NCI-H2107 (cell line): ENCODE measurements at places on chromosomes 5 and 9.

DNA sequence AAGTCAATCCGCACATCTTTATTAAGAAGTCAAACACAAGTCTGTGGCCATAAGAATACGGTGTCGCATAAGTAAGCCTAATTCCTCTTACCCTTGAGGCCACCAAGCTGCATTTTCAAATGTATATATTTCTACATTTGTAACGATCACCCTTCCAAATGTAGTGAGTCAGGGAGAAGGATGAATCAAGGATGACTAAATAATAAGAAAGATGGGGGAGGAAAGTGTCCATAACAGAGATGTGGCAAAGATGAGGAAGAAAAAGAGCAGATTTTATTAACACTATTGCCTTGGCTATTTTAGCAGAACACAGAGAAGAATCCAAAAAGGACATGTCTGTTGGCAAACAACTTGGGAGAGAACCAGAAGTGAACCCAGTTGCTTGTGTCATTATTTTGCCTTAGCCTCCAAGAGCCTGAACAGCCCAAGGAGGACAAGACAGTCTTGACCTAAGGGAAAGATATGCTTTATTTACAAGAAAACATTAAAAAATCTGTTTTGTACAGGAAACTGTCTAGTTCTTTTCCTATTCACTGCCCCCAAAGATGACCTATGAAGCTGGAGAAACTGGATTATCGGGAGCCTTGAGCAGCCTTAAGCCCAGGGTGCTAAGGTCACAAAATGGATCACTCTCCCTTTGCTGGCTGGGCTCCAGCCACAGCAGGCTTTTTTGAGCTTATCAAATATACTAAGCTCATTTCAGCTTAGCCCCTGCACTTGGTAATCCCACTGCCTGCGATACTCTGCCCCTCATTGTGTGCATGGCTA is 101.5 kb downstream of the PLCXD3 start:
- DNase-seq = no peak

DNA sequence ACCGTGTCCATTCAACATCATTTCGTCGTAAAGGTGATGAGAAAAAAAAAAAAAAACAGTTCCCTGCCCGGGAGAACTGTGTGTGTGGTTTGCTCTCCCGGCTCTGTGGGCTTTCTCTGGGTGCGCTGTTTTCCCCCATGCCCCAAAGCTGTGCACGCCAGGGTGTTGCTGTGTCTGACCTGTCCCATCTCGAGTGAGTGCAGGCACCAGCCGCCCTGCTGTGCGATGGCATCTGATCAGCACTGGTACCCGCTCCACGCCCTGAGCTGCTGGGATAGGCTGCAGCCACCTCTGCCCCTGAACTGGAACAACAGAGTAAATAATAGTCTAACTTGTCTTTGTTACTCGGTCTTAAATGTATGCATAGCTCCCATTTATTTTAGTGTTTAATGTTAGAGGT is 33.3 kb downstream of the CEP72 start:
- no peak for DNase-seq

GRCh38 chr9:37438359-37438758 is 15.9 kb downstream of the GRHPR start:
- DNase-seq = no peak

DNA sequence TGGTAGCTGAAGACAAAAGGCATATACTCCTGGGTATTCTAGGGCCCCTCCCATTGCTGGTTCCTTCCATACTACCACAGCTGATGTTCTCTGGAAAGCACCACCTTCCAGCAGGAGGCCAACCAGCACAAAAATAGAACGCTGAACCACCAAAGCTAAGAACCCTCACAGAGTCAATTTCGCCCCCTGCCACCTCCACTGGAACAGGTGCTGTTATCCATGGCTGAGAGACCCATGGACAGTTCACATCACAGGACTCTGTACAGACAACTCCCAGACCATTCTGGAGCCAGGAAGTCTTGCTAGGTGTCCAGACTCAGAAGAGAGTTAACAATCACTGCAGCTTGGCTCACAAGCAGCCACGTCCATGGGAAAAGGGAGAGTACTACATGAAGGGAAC is 1851.5 kb upstream of the NUDT12 start:
- DNase-seq = no peak

DNA sequence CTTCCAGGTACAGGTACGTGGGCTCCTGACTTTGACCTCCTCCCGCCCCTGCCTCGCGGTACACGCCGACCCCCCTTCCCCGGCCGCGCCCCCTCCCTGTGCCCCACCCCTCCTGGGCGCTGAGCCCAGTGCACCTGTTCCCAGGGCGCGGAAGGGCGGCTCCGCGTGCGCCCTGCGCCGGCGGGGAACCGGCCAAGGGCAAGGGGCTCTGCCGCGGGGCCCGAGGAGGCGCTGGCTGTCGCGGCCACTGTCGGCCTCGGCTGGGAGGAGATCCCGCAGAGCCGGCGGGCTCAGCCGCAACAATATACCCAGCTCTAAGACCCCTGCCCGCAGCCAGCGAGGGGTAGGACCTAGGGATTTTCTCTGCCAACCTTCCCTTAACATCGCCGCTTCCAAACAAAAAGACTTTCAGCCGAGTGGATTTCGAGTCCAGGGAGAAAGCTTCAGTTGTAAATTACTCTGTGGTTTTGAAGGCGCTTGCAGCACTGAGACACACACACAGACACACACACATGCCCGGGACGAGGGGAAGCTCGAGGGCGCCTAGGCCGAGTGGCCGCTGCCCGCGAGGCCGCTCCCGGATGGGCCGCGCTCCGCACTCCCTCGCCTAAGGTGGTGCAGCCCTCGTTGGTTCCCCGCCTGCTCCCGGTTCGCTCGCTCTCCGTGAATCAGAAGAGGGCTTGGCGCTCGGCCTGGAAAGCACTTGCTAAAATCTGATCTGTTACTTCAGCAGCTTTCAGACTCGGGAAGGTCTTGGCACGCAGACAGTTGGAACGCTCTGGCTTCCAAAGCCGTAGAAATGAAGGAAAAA is 1.2 kb downstream of the FGF18 start:
- no peak for DNase-seq

- DNase-seq = no peak
These were observed 45.3 kb upstream of the CDK5RAP2 start for GRCh38 chr9:120625222-120625621.

DNA sequence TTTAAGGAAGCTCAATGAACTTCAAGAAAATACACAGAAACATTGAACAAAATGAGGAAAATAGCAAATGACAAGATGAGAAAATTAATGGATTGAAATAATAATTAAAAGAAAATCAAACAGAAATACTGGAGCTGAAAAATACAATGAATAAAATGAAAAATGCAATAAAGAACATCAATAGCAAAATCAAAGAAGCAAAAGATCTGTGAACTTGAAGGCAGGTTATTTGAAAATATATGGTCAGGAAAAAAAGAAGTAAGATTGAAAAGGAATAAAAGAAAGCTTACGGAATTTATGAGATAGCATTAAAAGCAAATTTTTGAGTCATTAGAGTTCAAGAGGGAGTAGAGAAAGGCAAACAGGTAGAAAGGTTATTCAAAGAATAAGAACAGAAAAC is 42.4 kb downstream of the CERT1 start:
- no peak for DNase-seq

GRCh38 chr5:156798201-156798600 is 51.9 kb upstream of the PPP1R2B start:
- DNase-seq = no peak

GRCh38 chr5:32042551-32042961 is 131.6 kb downstream of the GOLPH3 start:
- no peak for DNase-seq

DNA sequence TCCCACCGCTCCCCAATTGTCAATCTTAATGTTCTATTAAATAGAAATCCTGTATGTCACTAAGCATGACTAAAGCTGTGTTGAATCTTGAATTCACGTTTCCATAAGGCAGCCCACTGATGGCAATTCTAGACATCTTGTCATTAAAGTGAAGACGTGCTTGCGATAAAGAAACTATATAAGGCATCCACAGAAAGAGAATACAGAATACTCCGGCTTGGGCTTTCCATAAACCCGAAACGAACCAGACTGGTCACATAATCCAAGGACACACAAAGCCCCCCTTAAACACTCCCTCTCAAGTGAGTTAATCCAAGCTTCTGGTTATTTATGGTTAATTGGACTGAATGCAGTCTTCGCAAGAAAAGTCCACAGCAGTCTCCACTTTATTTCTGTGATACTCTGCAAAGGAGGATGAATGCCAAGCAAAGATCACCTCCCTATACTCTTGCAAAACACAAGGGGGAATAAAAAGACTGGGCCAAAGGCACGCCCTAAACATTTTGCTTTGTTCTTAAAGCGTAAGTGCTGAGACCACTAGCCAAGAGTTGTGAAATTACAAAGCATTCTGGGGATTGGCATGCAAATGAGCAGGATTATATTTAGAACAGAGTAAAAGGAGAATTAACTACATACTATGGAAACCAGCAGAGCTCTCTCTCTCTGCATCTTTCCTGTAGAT is 54.7 kb downstream of the DPYSL3 start:
- no peak for DNase-seq

DNA sequence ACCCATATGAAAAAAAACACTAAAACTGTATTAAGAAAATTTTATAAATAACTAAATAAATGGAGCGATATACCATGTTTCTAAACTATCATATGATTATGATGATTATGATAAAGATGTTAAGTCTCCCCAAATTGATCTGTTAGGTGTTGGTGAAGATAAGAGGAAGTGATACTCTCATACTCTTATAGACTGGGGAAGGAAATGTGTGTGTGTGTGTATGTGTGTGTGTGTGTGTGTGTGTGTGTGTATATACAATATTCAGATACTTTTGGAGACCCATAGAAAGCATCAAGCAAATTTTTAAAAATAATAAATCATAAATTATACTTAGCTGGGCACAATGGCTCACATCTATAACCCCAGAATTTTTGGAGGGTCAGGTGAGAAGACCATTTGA is 62.9 kb downstream of the TMEM232 start:
- DNase-seq = no peak
